LHCN-M2 (cell line): ENCODE measurements at places on chromosomes 5 and 9. TPM values are rescaled to one million over a fixed set of nuclear protein-coding genes. Genes with fewer than 3 reads are reported as not detected.
A peak's percentile ranks its signal among the peaks of the same experiment; 100 is the strongest.

SAP30L gene
- total RNA-seq, result 17.3 and 19.3 TPM in 2 replicates

TXNDC8 gene
- not detected in 2 replicates for total RNA-seq

FIBCD1 gene
- 0.51 and 1.7 TPM in 2 replicates for total RNA-seq

SLC36A2 gene
- not detected in 2 replicates for total RNA-seq

UQCRQ gene
- total RNA-seq, result 125 and 144 TPM in 2 replicates

MARCHF3 gene
- 13.7 and 15.9 TPM in 2 replicates for total RNA-seq

DAB2IP gene
- total RNA-seq, result 4.0 and 4.4 TPM in 2 replicates

DNA sequence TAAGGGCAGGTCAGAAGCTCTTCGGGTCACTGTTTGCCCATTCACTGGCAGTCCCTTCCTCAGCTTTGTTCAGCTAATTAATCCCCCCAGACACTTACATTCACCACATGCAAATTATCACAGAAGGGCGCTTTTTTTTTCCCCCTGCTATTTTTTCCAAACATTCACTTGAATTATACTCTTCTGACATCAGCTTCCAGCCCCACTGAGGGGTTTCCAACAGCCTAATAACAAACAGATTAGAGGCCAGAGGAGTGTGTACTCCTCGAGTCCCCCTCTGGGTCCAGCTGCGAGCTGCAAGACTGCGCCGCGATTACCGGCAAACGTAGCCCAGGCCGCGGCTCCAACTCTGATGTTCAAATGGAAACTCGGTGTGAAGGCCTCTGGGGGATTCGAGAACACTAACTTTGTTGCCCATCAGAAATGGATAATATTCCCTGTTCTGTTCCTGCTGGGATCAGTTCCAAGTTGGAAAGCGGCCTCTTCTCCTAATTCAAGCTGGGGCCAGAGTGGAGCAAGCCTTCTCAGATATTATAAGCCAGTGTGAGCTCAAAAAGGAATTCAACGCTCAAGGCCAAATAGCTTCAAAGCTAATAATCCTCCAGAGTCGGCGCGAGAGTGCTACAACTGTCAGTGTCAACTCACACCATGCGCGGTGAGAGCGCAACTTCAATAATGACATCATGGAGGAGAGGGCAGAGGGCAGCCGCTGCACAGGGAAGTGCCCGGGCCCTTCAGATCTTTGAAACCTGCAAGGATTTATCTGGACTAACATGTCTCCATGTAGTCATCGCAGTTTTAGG lies 560.8 kb downstream of the BNC2 start:
- DNase-seq, result no peak

- no peak for DNase-seq
Measured at GRCh38 chr9:121026768-121027167, 23.3 kb downstream of the C5 start.

GRCh38 chr5:153983885-153984284 lies 54.8 kb downstream of the FAM114A2 start:
- DNase-seq, result no peak

DNA sequence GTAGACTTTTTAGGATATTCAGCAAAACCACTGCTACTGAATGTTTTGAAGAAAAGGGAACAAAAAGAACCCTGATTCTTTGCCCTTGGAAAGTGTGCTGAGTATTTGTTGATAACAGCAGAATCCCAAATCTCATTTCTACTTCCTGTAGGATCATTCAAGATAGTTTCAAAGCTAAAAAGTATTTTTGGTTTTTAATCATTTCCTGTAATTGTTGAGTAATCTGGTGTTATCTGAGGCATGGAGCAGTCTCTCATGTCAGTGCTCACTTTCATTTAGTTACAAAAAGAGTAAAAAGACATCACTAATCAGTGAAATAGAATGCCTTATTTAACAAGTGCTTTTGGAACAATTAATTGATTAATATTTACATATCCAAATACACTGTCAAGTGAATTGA lies 56.1 kb downstream of the ITGA2 start:
- no peak for DNase-seq

- no peak for DNase-seq
Measured at GRCh38 chr9:127213859-127214258, 50.7 kb upstream of the GARNL3 start.

GRCh38 chr5:111737716-111738115 lies 19.3 kb downstream of the NREP start:
- peak; percentile 61 for DNase-seq

DNA sequence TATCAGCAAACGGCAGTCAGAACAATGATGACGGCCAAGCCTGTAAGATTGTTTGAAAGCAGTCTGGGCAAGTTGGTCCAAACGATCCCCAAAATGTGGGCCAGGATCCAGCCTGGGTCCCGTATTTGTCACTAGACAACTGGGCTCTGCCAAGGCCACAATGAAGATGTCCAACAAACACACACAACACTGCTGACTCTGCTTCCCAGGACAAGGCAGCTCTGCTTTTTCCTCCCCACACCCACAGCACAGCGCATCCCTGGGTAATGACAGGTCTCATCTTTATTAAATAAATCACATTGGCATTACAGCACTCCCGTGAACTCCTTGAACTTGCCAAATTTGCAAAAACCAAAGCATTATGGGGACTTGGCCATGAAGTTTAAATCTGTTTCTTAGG lies 424.1 kb upstream of the ACTBL2 start:
- no peak for DNase-seq

DNA sequence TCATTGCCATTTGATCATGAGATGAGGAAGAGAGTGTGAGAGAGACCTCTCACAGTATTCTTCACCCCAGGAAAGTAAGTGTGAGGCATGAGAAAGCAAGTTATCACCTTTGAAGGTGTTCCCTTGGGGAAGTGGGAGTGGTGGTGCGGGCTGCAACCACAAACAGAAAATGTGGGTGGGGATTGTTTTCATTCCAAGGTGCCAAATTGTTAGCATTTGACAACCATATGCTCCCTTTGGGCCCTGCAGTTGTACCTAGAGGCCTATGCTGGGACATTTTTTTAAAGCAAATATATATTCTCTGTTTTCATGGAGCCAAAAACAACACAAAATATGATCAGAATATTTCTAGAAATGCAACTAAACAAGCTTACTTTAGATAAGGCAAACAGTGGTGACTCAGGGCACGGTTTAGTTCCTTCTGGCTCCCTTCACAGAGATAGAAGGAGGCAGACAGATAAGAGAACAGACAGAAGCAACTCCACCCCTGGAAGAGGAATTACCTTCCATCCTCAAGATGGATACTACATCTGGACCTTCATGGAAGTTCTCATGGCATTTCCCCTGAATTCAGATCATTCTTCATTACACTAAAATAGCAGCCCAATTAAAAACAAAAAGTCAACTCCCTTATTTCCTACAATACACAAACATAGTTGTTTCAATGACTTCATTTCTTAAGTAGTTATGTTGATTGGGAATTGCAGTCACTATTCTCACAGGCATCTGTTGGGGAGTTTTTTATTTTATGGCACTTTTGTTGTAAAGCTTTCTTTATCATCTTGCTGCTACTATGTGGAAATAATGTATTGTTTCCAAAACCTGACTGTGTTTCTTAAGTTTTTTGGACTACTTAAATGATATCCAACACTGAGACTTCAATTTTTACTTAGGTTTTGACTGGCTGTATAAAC lies 416.6 kb downstream of the PLK2 start:
- no peak for DNase-seq

DNA sequence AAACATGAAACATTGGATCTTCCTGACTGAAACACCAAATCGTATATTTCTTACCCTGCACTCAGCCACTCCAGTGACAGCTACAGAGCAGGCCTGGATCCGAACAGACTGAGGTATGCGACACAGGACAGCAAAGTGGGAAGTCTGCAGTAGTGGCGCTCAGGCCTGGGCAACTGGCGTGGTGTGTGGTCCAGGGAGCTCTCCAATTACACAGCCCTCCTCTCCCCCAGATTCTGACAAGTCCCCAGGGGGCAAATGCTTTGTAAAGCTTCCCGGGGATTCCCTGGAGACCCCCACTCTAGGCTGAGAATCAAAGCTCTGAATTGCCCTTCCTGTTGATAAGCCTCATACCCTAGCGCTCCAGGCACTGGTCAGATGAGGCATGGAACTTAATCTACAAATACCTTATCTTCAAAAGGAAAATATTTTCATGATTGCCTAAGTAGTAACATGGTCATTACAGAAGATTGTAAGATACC lies 104.8 kb upstream of the ERCC6L2 start:
- DNase-seq, result no peak

DNA sequence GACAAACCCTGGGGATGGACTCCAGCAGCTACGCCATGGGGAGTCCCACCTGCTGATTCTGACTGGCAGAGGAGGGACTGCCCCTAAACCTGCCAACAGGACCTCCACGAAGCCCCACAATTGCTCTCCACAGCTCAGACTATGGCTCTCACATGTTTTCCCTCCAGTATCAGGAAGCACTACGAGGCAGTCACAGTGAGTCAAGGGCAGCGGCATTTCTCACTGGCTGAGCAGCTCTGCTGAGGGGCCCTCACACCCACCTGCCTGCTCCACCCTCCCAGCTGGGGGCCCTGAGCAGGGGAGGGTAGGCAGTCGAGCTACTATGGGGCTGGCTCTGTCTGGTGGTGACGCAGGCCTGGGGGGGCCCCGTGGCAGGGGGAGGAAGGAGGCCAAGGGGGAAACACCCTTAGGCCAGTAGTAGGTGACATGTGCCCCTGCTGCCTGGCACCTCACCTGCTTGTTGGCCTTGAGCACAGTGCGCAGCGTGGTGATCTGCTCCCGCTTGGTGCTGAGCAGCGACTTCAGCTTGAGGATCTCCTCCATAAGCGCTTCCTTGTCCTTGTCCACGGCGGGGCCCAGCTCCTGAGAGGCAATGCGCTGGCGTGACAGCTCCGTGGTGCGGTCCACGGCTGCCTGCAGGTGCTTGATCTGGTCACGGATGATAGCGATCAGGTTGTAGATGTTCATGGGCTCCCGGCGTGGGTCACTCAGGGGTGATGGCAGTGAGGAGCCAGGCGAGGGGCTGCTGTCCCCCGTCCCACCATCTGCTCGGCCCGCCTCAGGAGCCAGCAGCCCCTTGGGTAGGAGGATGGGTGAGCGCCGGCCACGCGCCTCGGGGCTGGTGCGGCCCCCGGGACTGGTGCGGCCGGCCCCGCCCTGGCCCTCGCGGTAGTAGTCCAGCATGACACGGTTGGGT lies 46.3 kb downstream of the BICD2 start:
- DNase-seq, result no peak

- DNase-seq, result peak; percentile 95
Measured at GRCh38 chr5:149452665-149453617, 73.8 kb upstream of the IL17B start.

- no peak for DNase-seq
Measured at GRCh38 chr9:133403766-133404453, 13.9 kb downstream of the REXO4 start.

DNA sequence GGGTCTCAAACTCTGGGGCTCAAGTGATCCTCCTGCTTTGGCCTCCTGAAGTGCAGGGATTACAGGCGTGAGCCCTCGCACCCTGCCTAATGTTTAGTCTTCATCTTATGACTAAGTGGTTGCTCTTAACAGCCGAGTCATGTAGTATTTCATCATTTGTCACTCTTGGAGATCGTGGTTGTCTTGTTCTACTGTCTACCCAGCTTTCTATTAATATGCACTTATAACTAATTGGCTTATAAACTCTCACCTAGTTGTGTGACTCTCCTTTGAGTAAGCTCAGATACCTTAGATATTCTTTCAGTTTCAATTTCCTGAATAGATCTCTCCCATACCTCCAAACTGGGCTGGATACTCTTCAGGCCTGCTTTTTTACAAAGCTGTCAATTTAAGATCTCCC lies 19.9 kb downstream of the SLC44A1 start:
- peak; percentile 41 for DNase-seq

DNA sequence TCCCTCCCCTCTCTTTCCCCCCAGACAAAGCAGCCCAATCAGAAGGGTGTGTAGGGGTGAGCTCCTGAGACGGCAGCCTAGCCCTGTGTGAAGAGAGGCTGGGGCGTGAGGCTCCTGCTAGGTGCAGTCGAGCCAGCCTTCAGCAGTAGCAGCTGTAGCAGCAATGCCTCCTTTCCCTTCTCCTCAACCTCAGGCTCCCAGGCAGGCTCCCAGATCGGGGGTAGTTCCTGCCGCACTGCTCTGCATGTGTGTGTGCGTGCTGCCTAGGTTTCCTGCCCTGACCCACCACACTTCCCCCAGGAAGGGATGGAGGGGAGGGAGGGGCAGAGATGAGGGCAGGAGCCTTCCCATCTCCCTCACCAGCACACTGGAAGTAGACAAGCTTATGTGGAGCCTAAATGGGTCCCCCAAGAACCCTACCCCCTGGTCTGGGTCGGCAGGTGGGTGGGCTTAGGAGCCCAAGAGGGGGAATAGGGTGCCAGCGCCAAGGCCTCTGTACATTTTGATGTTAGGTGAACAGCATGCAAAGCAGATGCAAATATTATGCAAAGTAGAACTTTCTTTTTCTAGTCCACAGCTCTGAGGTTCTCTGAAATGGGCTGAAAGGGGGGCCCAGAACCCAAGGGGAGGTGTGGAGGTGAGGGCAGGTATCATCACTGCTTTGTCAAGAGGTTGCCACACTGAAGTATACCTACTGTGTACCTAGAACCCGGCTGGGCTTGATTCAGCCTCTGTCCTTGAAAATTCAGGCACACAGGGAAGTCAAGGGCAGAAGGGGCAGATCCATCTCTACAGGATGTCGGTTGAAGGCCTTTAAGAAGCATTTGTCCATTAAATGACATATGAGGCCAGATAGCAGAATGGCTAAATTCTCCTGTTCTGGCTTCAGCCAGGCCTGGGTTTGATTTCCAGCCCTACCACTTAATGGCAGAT lies 57.8 kb downstream of the CXXC5 start:
- no peak for DNase-seq

- DNase-seq, result no peak
Measured at GRCh38 chr5:178460598-178460997, 129.6 kb downstream of the COL23A1 start.

GRCh38 chr9:27791311-27791710 lies 218.0 kb upstream of the C9orf72 start:
- peak; percentile 93 for DNase-seq

DNA sequence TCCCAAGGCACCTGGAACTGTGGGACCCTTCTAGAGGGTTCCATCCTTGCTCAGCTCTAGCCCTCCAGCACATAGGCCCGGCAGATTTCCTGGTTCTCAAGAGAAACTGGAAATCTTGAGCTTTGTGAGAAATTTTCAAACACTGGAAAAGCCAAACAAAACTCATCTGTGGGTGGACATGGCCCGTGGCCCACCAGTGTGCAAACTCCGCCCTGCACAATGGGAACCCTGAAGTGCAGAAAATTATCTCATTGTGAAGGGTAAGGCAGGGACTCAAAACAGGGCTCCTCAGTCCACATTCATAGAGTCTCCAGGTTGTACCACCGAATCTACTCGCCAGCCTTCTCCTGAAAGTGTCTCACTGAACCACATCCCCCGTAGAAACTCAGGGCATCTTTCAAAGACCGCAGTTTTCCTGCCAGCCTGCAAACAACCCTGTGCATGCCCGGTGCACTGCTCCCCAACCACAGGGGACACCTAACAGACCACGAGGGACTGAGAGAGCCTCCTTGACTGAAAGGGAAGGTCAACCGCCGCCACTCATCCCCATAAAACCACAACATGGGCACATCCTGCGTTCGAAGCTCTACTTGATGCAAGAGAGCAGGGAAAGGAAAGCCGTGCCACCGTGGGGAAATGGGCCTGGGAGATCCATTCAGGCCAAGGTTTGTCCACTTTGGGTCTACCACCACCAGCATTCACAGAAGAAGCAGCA lies 18.1 kb downstream of the ADAMTS2 start:
- no peak for DNase-seq
